Brain (organoid and tissue), 16 donors: ENCODE measurements at places on chromosomes 16 and 17. TPM values are rescaled to one million over a fixed set of nuclear protein-coding genes. Genes with fewer than 3 reads are reported as not detected.
A peak's percentile ranks its signal among the peaks of the same experiment; 100 is the strongest.

The QRICH2 gene
- 1.3 TPM for polyA plus RNA-seq

- DNase-seq = no peak
These were observed 65.9 kb downstream of the RBFOX1 start for GRCh38 chr16:7398536-7398935.

The CALB2 gene
- 308 TPM for polyA plus RNA-seq

- DNase-seq = no peak
These were observed 126.4 kb downstream of the C16orf78 start for GRCh38 chr16:49499869-49500610.

DNA sequence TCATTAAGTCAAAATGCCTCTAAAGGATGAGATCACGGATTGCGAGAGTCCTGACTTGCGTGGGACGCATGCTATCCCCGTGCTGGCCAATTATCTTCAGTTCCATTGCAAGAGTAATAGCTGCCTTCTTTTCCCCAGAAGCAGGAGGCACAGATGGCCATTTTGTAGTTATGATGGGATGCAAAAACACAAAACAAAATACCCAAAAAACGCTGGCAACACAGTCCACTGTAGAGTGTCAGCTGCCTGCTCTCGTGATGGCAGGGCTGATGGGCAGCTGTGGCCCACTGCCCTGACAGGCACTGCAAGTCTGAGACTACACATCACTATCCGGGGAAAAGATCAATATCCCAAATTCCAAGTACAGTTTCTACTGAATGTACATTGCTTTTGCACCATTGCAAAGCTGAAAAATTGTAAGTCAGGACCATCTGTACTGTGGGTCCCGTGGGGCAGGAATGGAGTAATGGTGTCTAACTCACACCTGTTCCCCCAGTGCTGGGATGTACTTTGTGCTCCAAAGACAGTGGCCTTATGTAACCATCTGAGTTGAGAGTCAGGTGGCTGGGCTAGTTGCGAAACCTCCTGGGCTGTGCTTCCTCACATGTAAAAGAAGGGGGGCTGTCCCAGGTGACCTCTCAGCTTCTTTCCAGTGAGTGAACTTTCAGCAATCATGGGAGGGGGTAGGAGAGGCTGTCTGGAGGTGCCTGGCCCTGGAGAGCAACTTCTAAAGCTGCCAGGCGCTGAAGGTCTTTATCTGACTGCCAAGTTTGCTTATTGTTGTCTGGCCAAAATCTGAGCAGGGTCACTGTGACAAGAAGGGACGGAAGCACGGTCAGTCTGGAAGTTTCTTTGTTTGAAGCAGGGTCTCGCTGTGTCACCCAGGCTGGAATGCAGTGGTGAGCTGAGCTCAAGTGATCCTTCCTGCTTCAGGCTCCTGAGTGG is 4.7 kb downstream of the SLC47A1 start:
- DNase-seq = peak; percentile 35

GRCh38 chr17:61453566-61454380 is 1.6 kb downstream of the TBX4 start:
- peak; percentile 65 for DNase-seq

GRCh38 chr16:67770346-67770991 is 35.9 kb downstream of the RANBP10 start:
- DNase-seq = no peak

The ATP1B2 gene
- 149 TPM for polyA plus RNA-seq

The JPT2 gene
- 162 TPM for polyA plus RNA-seq

- peak; percentile 60 for DNase-seq
These were observed at the start of gene MYH2 for GRCh38 chr17:10549096-10549842. MYH2 (minus strand) TSS chr17:10549658; CDS start chr17:10547920, 1,738 bp downstream.

DNA sequence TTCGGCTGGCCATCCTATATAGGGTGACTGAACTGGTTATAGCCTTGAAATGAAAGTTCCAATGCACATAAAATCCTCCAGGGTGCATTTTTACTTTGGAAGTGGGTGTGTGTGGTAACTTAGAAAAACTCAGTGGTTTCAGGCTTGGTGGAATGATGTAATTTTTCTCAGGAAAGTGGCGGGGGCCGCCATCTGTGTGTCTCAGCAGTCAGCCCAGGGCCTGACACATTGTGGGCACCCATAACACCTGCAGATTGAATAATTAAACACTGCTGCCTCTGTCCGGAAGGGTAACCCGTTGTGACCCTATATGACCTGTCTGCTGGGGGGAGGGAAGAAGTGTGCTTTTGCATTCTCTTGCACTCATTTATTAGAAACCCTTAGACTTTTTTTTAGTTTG is 2.2 kb upstream of the PDP2 start:
- no peak for DNase-seq

DNA sequence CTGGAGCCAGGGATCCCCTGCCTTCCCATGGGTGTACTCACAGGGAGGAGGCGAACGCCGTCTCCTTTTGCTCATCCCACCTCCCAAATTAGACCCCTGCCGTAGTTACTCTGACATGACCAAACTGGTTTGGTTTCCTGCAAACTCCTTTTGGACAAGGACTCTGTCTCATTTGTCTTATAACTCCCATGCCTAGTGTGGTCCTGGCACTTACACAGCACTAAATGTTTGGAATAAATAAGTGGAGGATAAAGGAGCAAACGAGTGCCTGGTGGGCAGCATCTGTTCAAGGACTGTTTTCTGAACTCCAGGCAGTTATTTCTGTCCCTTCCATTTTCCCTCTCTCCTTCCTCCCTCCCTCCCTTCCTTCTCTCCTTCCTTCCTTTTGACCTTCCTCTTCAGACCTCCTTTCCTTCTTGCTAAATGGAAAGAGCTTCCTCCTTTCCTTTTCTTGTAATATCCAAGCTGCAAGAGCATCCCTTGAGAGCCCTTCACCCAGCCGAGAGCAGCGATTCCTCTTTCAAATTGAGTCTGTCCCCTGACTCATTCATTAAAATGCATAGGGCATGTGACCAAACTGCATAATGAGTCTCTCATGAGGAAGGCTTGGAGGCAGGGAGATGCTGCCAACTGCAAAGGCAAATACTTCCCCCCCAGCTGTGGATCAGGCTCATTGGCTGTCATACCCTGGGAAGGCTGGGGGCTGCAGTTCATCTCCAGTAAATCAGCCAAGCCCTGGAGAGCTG is 36.8 kb downstream of the CHD9 start:
- peak; percentile 97 for DNase-seq

DNA sequence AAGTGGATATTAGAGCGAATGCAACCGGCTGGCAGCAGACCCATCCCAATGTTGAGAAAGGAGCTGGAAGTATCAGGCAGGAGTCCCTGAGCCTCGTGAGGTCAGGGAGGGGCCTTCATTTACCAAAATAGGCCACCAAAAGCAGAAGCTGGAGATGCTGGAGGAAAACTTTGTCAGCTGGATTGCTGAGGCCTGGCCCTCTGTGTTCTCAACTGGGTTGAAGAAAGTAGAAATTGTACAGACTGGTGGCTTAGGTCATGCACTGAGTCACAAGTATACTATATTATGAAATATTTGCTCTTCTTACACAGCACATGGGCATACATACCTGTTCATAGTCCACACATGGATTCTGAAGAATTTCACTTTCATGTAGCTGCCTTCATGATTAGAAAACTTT is 23.2 kb upstream of the TEKT3 start:
- no peak for DNase-seq

GRCh38 chr16:66175058-66175457 is 191.4 kb upstream of the CDH5 start:
- no peak for DNase-seq

DNA sequence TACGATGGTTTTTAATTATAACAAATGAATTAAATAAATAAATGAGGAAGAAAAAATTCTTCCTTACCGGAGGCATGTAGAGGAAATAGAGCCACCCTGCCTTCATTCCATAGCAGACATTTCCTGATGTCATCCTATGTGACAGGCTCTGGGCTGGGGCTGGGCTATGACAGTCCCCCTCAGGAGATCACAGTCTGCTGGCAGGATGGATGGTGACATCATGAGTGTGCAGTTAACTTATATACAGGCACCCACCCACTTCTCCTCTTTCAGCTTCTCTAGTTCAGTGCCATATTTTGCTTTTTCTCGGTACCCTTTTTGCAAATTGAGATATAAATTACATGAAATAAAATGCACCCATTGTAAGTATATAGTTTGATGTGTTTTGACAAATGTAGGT is 6.4 kb upstream of the CMTM3 start:
- no peak for DNase-seq

DNA sequence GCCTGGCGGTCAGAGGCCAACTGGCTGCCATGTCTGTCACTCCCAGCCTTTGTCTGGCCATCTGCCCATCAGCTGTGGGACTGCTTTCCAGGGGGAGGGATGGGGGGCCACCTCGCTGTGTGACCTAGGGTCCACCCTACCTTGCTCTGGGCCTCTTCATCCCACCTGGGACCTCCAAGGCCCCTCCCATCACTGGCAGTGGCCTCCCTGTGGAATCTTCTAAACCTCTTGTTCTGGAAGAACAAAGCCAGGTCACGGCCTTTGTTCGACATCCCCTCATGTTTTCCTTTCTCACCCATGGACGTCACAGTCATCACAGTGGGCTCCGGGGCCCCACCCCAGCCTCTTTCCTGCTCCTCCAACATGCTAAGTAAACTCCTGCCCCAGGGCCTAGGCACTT is 24.0 kb downstream of the SPNS2 start:
- no peak for DNase-seq

The KCTD11 gene
- polyA plus RNA-seq = 4.6 TPM

- no peak for DNase-seq
These were observed 187.3 kb downstream of the CDH13 start for GRCh38 chr16:82814059-82814458.

The GNGT2 gene
- 1.4 TPM for polyA plus RNA-seq

The NPW gene
- polyA plus RNA-seq = 4.3 TPM

The CES5A gene
- polyA plus RNA-seq = not detected

The CSH2 gene
- not detected for polyA plus RNA-seq
